NCI-H774 (cell line): ENCODE measurements at places on chromosomes 3 and 15.

DNA sequence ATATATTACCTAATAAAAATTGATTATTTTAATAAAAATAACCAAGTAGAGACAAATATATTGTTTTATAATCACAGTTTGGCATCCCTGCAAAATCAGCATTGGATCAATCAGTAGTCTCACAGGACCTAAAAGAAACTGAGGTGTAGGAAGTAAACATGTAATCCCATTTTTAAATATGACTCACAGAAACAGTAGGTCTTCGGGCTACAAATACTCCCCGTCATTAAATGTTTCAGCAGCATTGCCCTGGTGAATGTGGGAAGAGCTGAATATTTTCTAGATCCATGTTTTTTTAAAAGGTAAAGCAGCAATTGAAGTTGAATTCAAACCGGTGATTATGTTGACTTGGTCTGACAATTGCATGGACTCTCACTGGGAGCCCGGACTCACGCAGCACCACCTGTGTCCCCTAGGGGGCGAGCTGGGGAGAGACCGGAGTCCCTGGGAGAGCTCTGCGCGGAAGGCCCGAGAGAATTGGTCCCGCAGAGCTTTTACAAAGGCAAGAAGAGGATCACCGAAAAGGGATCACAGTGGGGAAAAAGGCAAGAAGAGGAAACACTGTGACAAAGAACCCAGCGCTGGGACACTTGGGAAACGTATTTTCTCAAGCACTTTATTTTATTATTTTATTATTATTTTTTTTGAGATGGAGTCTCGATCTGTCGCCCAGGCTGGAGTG is 17.2 kb upstream of the USP3 start:
- peak; percentile 53 for DNase-seq

DNA sequence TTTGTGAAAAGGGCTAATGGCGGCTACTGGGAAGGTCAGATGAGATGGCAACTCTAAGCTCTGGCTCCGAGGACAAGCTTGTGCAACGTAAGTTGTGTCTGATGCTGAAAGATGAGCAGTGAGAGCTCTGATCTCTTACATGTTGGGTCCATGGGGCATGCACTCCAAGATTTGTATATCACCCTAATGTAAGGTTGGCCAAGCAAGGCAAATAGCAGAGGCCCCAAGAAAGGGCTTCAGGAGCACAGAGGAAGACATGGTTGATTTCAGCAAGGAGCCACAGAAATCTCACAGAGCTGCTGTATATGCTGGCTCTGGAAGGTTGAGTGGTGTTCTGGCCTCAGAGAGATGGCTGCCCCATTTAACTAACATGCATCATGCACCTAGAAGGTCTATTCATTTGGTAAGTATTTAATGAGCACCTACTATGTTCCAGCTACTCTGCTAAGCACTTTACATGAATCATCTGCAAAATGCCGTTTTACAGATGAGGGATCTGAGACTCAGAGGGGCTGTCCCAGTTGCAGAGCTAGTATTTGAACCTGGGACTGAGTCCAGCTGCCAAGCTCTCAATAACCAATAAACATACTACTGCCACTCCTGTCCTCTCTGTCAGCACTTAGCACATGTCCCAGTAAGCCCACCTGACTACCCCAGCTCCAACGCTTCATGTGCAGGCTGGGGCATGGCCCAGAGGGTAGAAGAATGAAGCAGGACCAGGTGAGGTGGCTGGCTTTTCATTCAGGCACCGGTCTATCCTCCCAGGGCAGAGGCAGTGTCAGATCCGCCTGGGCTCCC is 27.8 kb upstream of the ATP2B2 start:
- DNase-seq, result no peak

DNA sequence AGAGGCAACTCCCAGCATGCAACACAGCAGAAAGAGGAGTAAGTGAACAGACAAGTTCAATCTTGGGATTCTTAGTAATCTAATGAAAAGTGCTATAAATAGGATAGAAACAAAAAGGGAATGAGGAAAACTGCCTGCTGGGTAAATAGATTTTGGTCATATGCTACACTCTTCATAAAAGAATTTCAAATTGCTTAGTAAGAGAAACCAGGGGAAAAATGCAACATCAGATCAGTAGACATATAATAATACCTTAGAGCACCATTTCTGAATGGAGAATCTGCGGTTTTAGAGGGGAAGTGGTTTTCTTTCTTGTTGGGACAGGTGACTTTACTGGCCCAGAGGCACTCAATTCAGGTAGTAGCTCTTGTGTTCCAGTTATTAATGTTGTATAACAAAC is 13.4 kb upstream of the TBC1D5 start:
- no peak for DNase-seq

DNA sequence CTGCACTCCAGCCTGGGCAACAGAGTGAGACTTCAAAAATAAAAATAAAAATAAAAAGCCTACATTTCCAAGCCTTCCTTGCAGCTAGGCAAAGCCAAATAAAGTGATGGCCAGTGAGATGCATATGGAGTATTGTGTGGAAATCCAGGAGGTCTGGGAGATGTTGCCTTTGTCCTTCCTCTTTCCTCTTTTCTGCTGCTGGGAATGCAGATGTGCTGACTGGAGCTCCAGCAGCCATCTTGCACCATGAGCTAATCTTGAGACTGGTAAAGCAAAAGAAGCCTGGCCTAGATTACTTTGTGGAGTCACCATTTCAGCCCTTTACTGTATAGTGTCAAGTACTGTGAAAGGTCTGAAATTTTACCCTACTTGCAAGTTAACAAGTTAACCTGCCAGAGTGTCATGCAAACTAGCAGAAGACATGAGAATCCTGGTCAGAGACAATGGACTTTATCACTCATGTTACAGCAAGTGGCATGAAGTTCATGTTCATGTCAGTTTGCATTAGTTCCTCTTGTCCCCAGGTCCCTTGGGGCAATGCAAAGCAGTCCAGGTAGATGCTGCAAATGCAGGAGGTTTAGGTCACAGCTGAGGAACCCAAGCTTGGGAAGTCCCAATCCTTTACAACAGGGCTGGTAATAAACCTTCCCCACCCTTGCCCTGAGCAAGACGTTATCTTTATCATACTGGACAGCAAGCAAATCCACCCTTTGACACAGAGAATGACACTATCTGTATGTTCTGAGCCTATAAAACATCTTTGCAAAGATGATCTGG is 103.1 kb downstream of the TLE3 start:
- DNase-seq, result no peak

- no peak for DNase-seq
Observed at GRCh38 chr3:172177046-172177445, 137.7 kb downstream of the FNDC3B start.

GRCh38 chr15:65954289-65954741 is 85.0 kb downstream of the RAB11A start:
- DNase-seq, result peak; percentile 42

DNA sequence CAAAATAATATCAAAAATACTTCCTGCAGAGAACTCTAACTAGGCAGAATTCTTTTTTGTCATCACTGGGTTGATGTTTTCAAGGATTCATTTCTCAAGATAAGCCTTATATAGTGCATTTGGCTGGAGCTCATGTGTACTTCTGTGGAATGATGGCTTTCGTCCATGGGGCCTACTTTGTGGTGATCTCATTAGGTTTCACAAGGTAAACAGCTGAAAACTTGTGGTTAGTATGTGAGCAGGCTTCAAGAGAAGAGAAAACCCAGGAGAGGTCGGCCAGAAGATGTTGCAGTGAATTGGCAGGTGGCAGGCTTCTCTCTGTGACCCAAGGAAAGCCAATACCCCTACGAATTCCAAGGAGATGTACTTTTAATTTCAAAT is 121.4 kb upstream of the PHLDB2 start:
- no peak for DNase-seq

- DNase-seq, result no peak
Observed at GRCh38 chr15:100722551-100723314, 120.3 kb downstream of the ASB7 start.

- DNase-seq, result no peak
Observed at GRCh38 chr3:54630101-54630623, 297.7 kb downstream of the LRTM1 start.

DNA sequence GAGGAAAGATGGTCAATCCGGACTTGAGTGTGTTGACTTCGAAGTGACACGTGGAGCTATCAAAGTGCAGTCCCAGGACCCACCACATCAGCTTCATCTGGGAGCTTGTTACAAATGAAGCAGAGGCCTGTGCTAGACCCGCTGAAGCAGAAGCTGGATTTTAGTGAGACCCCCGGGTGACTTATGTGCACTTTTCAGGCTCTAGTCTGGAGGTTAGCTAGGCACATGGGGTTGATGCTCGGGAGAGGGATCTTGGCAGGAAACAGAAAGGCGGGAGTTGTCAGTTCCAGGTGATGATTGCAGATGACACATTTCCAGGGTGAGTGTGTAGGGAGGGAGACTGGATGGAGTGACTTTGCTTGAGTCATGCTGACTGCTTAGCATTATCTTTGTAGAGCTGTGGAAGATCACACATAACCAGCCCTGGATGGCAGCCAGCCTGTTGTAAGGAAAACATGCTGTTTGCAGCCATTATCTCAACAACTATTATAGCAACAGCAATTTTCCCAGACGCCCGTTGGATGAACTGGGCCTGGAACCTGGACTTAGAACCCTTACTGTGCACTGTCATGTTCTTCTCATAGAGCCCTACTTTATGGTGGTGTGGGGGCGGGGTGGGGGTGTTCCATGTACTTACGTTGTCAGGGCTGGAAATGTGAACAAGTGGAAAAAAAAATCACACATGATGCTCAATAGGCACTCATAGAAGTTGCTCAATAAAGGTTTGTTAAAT is 122.4 kb downstream of the THSD4 start:
- DNase-seq, result no peak

DNA sequence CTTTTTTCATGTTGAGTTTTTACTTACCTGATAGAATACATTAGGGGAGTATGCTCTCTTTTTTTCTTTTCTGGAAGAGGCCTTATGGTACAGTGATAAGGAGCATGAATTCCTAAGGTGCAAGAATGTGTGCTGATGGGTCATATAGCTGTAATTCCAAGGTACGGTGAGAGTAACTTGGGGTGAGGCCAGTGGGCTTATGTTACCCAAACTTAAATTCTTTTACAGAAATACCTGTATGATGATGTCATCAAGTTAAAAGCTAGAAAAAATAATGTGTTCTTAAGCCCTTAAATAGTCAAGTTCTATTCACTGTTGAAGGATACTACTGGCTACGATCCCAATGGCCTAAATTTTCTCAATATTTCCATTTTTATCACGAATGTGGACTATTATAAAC is 111.2 kb downstream of the GMPS start:
- no peak for DNase-seq

DNA sequence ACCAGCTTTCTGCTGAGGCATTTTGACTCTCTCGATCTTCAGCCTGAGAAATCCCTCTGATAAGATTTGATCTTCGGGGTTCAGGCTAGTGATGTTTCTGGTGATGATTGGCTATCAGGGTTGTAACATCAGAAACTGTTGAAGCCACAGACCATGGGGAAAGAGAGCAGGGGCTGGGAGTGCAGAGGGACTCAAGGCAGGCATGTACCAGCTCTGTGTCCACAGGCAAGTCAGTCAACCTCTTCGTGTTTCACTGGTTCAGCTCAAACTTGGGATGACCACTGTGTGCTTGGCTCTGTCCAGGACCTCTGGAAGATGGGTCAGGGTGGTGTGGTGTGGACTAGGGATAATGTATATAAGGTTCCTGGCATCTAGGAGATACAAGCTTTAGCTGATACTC is 116.5 kb downstream of the EEFSEC start:
- no peak for DNase-seq

- no peak for DNase-seq
Observed at GRCh38 chr3:126781889-126782491, 78.0 kb downstream of the CHCHD6 start.

- DNase-seq, result no peak
Observed at GRCh38 chr3:169478566-169479313, 184.8 kb downstream of the MECOM start.

DNA sequence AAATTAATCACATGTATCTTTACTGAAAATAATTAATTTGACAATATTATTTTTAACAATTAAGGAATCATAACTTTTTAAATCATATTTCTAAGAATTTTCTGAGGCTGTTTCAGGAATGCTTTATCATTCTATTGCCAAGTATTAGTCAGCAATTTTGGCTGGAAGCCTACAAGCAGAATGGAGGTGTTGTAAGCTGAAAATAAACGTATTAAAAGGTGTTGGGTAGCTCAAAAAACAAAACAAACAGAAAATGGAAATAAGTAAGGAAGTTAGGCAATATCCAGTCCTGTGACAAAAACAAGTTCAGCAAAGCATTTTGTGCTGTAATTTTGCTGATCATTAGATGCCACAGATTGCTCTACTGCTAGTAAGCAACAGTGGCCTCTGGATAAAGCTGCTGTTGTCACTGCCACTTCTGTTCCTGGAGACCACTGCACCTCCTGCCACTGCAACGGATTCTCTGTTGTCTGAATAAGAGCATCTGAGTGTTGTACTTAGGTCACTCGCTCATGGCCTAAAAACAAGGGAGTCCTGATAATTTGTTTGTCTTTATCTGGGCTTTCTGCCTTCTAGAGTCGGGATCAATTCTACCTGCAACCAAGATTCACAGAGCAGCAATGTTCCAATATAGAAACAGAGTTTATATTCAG is 63.5 kb upstream of the SLITRK3 start:
- no peak for DNase-seq

DNA sequence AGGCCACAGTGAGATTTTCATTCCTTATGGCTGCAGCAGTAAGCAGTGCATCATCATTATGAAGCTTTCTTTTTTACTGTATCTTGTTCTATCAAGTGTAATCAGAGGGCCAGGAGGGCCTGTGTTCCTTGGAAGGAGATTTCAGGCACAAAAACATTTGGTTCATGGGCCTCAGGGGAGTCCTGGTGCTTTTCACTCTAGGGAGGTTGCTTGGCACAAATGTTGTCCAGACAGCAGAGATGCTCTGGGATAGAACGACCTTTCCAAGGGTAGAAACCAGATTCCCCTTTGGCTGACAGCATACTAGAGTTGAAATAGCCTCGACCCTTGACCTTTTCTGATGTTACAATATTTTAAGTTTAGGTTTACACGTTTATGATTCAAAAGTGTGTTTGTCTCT is 95.3 kb upstream of the CLSTN2 start:
- no peak for DNase-seq

DNA sequence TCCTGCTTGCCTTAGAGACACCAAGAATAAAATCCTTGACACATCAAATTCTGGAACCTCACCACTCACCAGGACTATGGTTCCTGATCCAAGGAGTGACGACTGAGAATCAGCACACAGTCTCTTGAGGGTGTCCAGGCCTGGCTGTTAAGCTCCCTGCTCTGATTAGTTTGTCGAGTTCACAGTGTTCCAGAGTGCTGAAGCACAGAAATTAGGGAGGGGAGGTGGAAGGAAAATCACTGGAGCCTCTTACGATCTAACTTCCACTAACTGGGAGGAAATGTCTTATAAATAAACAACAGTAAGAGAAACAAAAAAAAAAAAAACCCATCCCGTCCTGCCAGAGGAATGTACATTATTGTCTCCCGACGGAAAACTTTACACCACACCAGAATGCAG is 330.2 kb downstream of the TIGIT start:
- DNase-seq, result no peak

DNA sequence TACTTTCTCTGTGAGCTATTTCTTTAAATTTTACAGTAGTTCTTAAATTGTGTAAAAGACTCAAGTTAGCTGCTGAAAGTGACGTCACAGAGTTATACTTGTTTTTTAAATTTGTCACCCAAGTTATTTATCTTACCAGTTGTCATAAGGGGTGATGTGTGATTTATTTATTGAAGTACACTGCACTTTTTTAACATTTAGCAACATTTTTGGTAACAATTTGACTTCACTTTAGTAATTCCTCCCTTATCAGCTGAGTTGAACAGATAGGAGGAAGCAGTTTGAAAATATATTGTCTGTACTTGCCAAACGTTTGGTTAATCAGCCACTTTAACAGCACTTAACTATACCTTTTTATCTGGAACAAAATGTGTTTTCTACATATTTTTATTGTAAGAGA is 3.8 kb downstream of the STT3B start:
- DNase-seq, result no peak
